Activated CD4-positive, alpha-beta T cell treated with anti-CD3 and anti-CD28 coated beads for 36 hours (primary cell): ENCODE measurements at places on chromosomes 12 and 14. TPM values are rescaled to one million over a fixed set of nuclear protein-coding genes. Genes with fewer than 3 reads are reported as not detected.

DNA sequence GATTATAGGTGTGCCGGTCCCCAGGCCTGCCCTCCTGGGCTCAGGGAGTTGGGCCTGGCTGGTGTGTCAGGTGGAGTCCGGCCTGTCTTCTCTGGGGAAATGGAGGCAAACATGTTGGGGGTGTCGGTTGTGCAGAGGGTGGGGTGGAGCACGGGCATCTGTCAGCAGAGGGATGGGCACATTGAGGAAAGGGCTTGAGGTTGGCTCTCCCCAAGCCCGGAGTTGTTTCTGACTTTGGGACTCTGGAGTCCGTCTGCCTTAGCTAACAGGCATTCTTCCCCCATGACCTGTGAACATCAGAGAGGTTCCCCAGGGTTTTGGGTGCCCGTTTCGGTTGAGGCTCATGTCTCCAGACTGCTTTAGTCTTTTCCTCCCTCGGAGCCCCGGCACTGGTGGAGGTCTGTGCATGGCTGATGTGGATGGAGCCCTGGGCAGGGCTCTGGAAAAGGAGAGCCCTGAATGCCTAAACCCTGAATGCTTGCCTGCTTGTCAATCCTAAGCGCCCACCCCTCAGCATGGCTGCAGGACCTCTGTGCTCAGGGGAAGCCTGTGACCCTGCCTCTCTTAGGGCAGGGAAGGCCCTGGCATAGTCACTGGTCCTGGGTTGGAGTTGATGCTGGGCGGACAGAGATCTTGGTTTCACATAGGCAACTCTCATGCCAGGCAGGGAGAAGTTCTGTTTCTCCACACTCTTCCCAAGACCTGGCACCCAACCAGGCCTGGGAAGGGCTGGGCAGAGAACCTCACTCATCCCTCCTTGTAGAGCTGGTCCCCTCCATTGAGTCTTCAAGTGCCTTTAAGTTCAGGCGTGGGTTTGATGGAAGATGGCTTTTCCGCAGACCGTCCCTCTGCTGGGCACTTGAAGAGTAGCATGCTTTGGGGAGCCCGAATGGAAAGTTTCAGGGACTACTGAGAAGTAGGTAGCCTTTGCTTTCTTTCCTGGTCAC lies 12.9 kb downstream of the NYNRIN start:
- H3K4me3 ChIP-seq = no peak overlapping the region
- H3K36me3 ChIP-seq = no peaks in the 10 kb centered on the region
- DNase-seq = peak; percentile 54
- H3K27ac ChIP-seq = no peak overlapping the region
- H3K27me3 ChIP-seq = no peaks in the 10 kb centered on the region

- H3K4me3 ChIP-seq = no peak overlapping the region
- H3K27me3 ChIP-seq = no peaks in the 10 kb centered on the region
- H3K4me1 ChIP-seq = peaks cover 16% of the 10 kb centered on the region
- H3K36me3 ChIP-seq = no peaks in the 10 kb centered on the region
- peak; percentile 55 for DNase-seq
These were observed 4.6 kb upstream of the LRRC23 start for GRCh38 chr12:6899837-6900519.

LYZ gene
- total RNA-seq = not detected

TMCC3 gene
- total RNA-seq = 0.05 TPM

SDR39U1 gene
- total RNA-seq = 47.8 TPM
